ENCODE measurements at places on chromosomes 4 and X.
A peak's percentile ranks its signal among the peaks of the same experiment; 100 is the strongest.

DNA sequence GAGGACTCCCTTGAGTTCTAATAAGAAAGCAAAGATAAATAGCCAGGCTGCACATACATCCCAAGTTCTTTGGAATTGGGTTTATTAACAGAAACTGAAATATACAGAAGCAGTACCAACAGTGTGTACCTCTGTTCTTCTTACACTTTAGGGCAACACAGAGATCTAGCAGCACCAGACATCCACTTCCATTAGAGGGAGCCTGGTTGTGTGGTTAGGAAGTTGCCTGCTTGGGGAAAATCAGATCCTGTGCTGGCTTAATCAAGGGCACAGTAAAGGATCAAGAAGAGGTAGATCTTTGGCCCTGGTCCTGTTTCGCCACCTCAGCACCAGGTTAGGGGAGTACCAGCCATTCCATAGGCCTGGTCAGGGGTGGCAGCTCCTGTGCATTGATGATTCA is 231.1 kb upstream of the ARHGAP24 start:
- DNase-seq: no peak
- no peak overlapping the region for H3K4me3 ChIP-seq
- H3K27ac ChIP-seq: no peak overlapping the region
- H3K27me3 ChIP-seq: no peaks in the 10 kb centered on the region
- no peaks in the 10 kb centered on the region for H3K36me3 ChIP-seq

GRCh38 chr4:152808670-152809069 is 28.9 kb downstream of the ARFIP1 start:
- no peak overlapping the region for H3K4me3 ChIP-seq
- DNase-seq: no peak
- H3K27me3 ChIP-seq: no peaks in the 10 kb centered on the region
- H3K4me1 ChIP-seq: no peaks in the 10 kb centered on the region
- no peaks in the 10 kb centered on the region for H3K36me3 ChIP-seq
- H3K27ac ChIP-seq: no peak overlapping the region

DNA sequence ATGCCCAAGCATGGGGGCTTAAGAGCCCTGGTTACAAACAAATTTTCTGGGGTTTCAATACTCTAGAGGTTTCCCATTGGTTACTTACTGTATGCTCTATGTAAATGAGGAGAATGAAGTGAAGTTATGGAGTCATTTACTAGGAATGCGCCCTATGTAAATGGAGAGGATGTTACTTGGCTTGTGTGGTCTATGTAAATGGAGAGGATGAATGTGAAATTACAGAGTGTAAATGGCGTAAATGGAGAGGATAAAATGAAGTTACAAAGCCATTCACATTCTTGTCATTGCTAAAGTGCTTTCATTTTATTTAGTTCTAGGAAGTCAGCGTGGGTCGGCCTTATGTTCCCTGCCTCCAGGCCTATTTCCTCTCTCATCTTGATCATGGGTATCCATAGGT is 810.5 kb upstream of the ADGRL3 start:
- H3K27ac ChIP-seq: no peak overlapping the region
- no peaks in the 10 kb centered on the region for H3K4me1 ChIP-seq
- no peak overlapping the region for H3K4me3 ChIP-seq
- H3K36me3 ChIP-seq: no peaks in the 10 kb centered on the region
- DNase-seq: no peak
- H3K27me3 ChIP-seq: no peaks in the 10 kb centered on the region

- H3K36me3 ChIP-seq: no peaks in the 10 kb centered on the region
- no peaks in the 10 kb centered on the region for H3K4me1 ChIP-seq
- no peak overlapping the region for H3K27ac ChIP-seq
- H3K27me3 ChIP-seq: no peaks in the 10 kb centered on the region
- no peak overlapping the region for H3K4me3 ChIP-seq
- DNase-seq: no peak
Measured at GRCh38 chrX:149610511-149610910, 15.4 kb upstream of the HSFX2 start.

DNA sequence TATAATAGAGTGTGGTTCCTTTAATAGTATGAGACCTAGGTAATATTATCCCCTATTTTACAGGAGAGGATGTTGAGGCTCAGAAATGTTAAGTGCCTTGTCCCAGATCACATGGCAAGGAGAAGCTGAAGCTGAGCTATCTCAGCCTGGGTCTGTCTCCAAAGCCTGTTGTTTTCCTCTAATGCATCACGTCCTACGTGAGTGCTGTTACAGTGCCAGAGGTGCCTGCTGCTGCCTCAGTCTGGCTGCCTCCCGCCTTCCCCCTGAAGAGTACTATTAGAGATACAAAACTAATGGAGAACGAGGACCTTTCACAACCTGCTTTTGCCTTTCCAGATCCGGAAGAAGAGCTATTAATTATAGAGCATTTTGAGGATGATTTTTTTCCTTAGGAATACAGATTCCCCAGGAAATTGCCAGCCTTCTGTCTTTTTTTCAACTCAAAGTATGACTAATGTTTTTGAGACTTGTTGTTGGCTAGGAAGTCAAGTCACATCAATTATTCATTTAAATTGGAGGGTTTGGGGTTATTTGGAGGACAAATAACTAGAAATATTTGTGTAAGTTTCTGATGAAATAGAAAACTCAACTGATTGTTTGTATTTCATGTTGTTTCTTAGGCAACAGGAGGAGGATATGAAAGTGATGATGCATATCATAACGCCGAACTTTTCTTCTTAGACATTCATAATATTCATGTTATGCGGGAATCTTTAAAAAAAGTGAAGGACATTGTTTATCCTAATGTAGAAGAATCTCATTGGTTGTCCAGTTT is 43.9 kb upstream of the MTMR1 start:
- H3K27me3 ChIP-seq: no peaks in the 10 kb centered on the region
- H3K27ac ChIP-seq: no peak overlapping the region
- no peaks in the 10 kb centered on the region for H3K4me1 ChIP-seq
- H3K36me3 ChIP-seq: no peaks in the 10 kb centered on the region
- H3K4me3 ChIP-seq: no peak overlapping the region
- no peak for DNase-seq

DNA sequence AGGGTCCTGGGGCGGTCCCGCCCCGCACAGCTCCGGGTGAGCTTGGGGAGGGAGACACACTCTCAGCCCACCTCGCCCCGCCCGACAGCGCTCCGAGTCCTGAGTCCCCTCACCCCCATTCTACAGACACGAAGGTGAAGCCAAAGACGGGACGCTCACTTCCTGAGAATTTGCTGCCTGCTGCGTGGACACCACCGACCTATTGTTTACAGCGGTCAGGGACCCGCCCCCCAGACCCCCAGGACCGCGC is 796 bp upstream of the ZNF141 start:
- H3K27me3 ChIP-seq: no peaks in the 10 kb centered on the region
- DNase-seq: no peak
- peak overlapping the region; percentile 57 for H3K4me3 ChIP-seq
- peaks cover 26% of the 10 kb centered on the region for H3K4me1 ChIP-seq

- H3K36me3 ChIP-seq: no peaks in the 10 kb centered on the region
- no peaks in the 10 kb centered on the region for H3K27me3 ChIP-seq
- no peak overlapping the region for H3K27ac ChIP-seq
- no peak for DNase-seq
- H3K4me3 ChIP-seq: no peak overlapping the region
- H3K4me1 ChIP-seq: no peaks in the 10 kb centered on the region
Measured at GRCh38 chr4:92074839-92075238, 228.9 kb upstream of the GRID2 start.

DNA sequence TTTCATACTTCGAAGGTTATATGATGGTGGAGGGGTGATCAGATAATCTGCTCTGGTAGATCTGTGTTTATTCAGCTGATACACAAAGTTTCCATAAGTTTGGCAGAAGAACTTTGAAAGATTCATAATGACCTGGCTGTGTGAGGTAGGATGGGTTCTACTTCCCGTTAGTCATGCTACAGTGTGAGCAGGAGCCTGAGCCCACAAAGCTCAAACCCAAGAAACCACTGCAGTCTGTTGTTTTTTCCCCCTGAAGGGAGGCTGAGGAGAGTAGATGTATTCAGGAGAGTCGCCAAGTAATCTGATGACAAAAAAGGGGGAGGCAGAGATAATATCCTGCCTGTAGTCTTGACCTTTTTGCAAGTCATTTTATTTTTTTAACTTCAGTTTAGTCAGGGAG is 52.8 kb upstream of the PPP3CA start:
- H3K27ac ChIP-seq: no peak overlapping the region
- no peak overlapping the region for H3K4me3 ChIP-seq
- DNase-seq: no peak
- no peaks in the 10 kb centered on the region for H3K36me3 ChIP-seq
- H3K4me1 ChIP-seq: no peaks in the 10 kb centered on the region

Data from T-cell (primary cell).